ENCODE measurements at places on chromosomes 7 and 10.

GRCh38 chr10:72000073-72001032 is 36.2 kb downstream of the CHST3 start:
- no peak for DNase-seq

DNA sequence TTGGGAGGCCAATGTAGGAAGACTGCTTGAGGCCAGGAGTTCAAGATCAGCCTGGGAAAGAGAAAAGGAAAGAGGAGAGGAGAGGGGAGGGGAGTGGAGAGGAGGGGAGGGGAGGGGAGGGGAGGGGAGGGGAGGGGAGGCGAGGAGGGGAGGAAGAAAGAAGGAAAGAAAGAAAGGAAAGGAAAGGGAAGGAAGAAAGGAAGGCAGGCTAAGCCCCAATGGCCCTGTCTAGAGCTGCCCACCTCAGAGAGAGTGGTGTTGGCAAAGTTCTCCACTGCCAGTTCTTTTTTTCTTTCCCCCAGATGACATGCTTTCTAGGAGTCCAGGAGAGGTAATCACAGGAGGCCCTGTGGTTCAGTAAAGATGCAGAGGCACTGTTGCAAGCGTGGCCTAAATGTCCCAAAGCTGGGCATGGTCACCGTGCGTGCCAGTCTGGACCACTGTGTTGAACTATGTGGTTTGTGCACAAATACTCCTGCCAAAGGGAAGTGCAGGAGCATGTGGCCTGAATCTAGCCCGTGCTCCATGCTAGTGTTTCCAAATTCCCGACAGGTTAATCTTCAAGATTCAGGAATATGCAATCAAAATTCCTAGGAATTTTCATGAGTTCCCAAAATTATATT is 39.7 kb downstream of the ODAD2 start:
- no peak for DNase-seq

DNA sequence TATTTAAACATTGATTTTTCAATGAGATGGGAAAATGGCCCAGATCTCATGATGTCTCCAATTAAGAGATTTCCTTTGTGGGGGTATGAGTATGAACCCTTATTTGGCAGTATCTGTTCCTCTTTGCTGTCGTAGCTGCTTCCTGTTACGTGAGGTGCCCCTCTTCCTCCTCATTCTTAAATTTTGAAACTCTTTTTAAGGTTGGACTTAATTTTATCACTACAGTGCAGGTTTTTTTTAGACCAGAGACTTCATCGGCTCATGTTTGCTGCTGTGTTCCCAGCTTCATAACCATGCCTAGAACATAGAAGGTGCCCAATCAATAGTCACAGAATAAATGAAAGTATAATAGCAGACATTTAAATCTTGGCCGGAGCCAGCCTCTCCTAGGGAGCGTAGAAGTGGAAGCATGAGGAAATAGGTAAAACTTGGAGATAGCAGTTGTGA is 2.4 kb downstream of the MIOS start:
- no peak for DNase-seq

DNA sequence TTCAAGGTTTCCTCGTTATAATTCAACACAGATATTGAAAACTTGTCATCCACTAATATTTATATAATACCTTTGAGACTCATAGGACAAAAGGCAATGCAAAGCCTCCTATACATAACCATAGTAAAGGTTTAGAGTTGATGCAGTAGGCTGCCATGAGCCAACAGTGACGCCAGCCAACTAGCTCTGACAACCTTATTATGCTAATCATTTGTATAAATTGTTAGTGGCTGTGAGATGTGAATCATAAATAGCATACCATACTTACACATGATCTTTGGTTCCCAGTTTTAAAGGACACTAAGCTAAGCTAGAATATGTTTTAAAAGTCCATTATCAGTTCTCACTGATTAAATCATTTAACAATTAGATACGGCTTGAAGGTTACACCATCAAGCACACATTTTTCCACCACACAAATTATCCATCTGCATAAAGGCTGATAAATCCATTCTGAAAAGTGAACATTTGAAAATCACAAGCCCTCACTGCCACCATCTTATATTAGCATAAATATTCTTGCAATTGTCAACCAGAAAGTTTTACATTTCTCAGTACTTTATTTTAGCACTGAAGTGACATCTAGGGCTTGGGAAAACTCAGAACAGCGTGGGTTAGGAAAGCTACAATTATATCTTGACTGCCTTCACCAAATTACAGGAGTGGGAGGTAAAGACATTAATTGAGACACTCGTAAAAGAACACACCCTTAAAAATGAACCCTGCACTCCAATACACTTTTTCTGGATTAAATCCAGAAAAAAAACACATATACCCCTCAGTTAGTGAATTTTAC is 30.7 kb downstream of the COA1 start:
- DNase-seq, result no peak

DNA sequence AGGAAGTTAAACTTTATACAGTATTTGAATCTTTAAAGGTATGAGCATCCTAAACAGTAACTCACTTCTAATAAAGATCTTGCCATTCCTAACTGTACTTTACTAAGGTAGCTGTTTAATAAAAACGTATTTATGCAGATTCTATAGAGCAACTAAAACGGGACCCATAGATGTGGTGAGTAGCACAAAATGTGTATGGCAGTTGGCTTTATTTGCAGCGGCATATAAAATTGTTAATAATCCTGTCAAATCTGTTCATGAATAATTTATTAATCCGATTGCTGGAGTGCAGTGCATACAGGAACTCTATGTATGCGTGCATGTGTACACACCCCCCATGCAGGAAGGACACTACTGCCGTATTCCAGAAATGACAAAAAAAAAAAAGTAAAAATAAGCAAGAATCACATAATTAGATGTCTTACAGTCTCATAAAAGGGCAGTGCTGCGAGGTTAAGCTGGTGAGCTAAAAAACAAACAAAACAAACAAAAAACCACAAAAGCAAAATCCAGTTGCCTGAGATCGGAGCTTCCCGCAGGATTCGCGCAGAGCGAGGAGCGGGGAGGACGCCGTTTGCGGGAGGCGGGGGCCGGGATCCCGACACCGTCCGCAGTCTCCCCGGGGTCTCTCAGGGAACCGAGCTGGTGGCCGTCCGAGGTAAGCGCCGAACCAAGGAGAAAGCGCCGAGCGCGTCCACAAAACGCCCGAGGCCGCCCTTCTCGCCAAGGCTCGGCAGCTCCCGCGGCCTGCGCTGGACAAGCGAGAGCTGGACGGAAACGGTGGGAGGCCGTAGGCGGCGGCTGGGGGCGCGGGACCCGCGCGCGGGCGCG is 518 bp upstream of the COMMD3 start:
- no peak for DNase-seq

- DNase-seq, result no peak
Observed at GRCh38 chr7:33339074-33339790, 209.9 kb downstream of the BBS9 start.

- peak; percentile 44 for DNase-seq
Observed at GRCh38 chr7:23277359-23277989, 21.7 kb upstream of the MALSU1 start.
